ENCODE measurements at places on chromosomes 13 and 19. TPM values are rescaled to one million over a fixed set of nuclear protein-coding genes. Genes with fewer than 3 reads are reported as not detected.

DNA sequence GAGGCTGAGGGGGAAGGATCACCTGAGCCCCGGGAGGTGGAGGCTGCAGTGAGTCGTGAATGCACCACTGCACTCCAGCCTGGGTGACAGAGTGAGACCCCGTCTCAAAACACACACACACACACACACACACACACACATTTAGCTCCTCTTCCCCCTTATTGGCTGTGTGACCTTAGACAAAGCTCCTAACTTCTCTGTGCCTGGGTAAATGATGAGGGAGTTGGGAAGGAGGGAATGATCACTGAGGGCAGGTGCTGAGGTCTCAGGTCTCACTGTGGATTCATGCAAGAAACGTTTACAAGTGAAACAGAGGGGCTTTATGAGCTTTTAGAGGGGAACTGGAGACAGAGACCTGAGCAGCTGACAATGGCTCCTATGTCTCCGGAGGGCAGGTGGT, 16.9 kb upstream of the BCL3 start:
- no peak for DNase-seq

DNA sequence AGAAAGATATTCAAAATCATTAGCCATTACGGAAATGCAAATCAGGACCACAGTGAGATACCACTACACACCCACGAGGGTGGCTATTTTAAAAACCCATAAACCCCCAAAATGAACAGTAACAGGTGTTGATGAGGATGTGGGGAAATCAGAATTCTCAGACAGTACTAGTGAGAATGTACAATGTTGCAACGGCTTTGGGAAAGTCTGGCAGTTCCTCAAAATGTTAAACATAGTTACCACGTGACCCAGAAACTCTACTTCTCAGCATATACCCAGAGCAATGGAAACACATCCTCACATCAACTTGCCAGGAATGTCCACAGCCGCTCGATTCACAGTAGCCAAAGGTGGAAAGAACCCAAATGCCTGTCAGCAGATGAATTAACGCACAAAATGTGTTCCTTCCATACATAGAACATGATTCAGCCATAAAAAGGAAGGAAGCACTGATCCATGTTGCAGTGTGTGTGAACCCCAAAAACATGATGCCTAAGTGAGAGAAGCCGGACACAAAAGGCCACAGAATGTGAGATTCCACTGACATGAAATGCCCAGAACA, 7.0 kb downstream of the PLVAP start:
- peak; percentile 32 for DNase-seq

GRCh38 chr19:45322311-45322710, 364 bp downstream of the CKM start:
- DNase-seq, result no peak

GRCh38 chr13:56700324-56700723, 440.4 kb upstream of the PRR20A start:
- DNase-seq, result no peak

DNA sequence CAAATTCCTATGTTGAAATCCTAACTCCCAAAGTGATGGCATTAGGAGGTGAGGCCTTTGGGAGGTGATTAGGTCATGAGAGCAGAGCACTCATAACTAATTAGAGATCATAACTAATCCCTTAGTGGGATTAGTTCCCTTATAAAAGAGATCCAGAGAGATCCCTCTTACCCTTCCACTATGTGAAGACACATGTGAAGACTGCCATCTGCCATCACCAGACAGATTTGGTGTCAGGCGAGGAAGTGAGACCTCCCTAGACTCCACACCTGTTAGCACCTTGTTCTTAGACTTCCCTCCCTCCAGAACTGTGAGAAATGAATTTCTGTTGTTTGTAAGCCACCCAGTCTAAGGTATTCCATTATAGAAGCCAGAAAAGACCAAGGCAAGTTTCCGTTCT, 112.2 kb downstream of the NDFIP2 start:
- DNase-seq, result no peak

GRCh38 chr13:52933547-52934210, 85.2 kb upstream of the PCDH8 start:
- no peak for DNase-seq

DNA sequence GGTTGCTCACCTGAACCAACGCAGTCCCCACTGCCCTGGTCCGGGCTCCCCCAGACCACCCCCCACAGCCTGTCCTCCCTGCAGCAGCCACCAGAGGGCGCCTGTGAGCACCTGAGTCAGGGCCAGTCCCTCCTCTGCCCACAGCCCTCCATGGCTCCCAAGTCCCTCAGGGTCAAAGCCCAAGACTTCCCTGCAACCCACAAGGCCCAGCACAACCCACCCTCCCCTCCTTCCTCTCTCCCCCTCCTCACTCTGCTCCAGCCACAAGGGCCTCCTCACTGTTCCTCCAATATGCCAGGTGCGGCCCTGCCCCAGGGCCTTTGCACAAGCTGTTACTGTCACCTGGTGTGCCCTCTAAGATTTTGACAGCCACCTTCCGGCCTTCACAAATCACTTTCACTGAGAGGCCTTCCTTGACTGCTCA, 10.9 kb downstream of the GNA15 start:
- DNase-seq, result no peak

GRCh38 chr13:101706651-101707050, 254.2 kb downstream of the ITGBL1 start:
- DNase-seq, result peak; percentile 98

GRCh38 chr19:15758379-15758778, 20.6 kb downstream of the OR10H3 start:
- no peak for DNase-seq

- DNase-seq, result no peak
Observed at GRCh38 chr13:96426167-96426566, 336.3 kb downstream of the HS6ST3 start.

The GPR4 gene
- polyA plus RNA-seq, result 1.6 TPM

The MEIOSIN gene
- not detected for polyA plus RNA-seq

The COMP gene
- polyA plus RNA-seq, result 257 TPM

The SIGLEC5 gene
- polyA plus RNA-seq, result not detected

The ZNF578 gene
- polyA plus RNA-seq, result 1.3 TPM

The ZNF708 gene
- polyA plus RNA-seq, result 2.3 TPM

The NLRP11 gene
- not detected for polyA plus RNA-seq

All from GM23248 (cell line).